GM12878 (cell line): ENCODE measurements at places on chromosomes 13 and 19. TPM values are rescaled to one million over a fixed set of nuclear protein-coding genes. Genes with fewer than 3 reads are reported as not detected.
A peak's percentile ranks its signal among the peaks of the same experiment; 100 is the strongest.

ZNF610 gene
- total RNA-seq: 0.64 and 1.2 TPM in 2 replicates

IL4I1 gene
- 80.0 and 82.6 TPM in 2 replicates for total RNA-seq

DNA sequence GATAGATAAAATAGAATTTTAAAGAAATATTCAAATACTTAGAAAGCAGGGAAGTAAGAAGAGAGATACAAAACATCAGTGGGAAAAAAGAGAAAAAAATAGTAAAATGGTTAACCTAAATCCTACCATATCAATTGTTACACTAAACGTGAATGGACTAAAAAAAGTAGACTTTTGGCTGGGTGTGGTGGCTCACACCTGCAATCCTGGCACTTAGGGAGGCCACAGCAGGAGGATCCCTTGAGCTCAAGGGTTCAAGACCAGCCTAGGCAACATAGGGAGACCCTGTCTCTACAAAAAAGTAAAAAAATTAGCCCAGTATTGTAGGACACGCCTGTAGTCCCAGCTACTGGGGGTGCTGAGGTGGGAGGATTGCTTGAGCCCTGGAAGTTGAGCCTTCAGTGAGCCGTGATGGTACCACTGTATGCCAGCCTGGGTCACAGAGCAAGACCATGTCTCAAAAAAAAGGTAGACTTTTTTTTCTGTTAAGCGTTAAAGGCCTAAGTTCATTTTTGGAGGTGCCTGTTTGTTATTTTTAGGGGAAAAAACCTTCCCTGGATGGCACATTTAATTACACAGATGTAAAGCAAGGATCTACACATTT is 29.6 kb downstream of the KLF5 start:
- DNase-seq: no peak

- peak; percentile 69 for DNase-seq
Observed at GRCh38 chr19:29672933-29673336, 7.7 kb downstream of the PLEKHF1 start.

GRCh38 chr19:3720349-3720917 is 12.2 kb downstream of the TJP3 start:
- no peak for DNase-seq

PGLYRP2 gene
- 0.26 and 0.37 TPM in 2 replicates for total RNA-seq

DNA sequence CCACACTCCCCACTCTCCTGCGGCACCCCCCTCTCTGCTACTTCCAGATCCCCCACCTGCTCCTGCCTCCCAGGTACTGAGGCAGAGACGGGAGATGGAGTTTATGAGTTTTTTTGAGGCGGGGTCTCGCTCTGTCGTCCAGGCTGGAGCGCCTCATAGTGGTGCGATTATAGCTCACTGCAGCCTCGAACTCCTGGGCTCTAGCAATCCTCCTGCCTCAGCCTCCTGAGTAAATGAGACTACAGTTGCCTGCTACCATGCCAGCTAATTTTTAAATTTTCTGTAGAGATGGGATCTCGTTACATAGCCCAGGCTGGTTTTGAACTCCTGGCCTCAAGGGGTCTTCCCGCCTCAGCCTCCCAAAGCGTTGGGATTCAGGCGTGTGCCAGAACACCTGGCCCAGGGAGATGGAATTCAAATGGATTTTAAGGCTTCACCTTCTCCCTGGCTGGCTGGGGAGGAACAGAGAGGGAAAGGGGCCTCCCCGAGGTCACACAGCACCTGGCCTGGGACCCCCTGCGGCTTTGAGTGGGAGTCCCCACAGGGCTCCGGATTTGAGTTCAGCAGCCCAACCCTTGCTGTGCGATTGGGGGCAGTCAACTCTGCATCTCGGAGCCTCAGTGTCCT is 19.5 kb upstream of the TNFAIP8L1 start:
- no peak for DNase-seq

GRCh38 chr19:16671652-16672274 is 10.8 kb downstream of the TMEM38A start:
- DNase-seq: no peak

GRCh38 chr13:88068316-88068715 is 397.1 kb downstream of the SLITRK5 start:
- DNase-seq: no peak

MAP3K10 gene
- total RNA-seq: 14.1 and 16.6 TPM in 2 replicates

UBE2L5 gene
- not detected in 2 replicates for total RNA-seq

- no peak for DNase-seq
Observed at GRCh38 chr13:98741741-98742435, 10.6 kb downstream of the SLC15A1 start.

DNA sequence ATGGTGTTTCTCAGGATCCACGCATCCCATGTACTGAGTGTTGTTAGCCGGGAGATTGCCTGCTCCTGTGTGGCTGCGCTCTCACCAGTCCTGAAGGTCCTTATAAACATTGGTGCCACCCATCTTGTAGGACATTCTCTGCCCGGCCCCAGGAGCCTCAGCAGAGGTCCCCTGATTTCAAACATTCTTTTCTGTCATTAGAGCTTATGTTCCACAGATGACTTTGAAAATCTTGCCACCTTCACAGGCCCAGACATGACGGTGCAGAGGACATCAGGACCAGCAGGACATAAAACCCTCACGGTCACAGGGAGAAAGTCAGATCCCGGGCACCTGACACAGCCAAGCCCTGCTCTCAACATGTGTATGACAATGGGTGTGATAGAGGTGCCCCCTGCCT is 33.2 kb upstream of the PEPD start:
- no peak for DNase-seq

- no peak for DNase-seq
Observed at GRCh38 chr19:49594157-49594992, 3.4 kb downstream of the PRR12 start.

DNA sequence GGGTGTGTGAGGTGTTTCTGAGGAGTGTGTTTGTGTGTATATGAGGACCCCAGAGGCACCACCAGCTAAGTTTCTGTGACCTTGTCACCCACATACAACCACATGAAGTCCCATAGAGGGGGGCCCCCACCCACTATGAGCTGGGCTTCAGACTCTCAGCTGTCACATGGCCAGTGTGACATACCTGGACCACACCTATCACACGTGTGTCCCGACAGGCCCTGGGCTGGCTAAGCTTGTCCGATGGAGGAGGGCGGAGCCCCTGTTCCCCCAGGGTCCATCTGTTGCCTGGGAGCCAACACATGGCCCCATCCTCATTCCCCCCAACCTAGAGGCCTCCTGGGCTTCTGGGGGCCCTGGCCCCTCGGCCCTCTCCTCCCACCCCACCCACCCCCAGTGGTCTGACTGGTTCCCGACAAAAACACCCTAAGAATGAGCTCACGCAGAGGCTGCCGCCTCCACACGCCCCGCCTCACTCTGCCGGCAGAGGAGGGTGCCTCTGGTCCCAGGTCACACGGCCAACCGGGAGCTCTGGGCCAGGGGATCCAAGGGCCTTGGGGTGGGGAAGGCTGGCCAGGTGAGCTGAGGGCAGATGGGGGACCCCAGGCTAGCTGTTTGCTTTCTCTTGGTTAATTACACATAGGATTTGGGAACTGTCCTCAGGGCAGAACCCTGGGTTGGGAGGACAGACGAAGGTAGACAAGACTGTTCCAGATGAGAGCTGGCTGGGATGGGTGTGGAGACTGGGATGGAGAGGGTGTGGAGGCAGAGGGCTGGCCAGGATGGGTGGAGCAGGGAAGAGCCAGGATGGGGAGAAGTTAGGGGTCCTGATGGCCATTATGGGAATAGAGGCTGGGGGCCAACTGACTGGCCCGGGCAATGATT is 4.3 kb downstream of the KLC3 start:
- no peak for DNase-seq

DNA sequence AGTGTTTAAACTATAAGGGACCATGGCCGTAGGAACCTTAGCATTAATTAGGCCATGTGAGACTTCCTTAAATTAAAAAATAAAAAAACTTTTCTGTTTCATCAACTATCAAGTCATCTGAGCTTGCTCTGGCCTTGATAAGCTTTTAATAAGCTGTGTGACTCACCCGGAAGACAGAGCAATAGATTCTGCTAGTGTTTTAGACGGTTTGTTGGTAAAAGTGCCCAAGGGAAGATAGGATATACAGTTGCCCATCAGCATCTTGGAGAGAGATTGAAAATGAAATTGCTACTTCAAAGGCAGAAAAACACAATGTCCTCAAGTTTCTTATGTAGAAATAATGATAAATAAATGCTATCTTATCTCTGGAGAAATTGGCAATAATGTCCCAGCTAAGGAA is 31.2 kb upstream of the RCBTB2 start:
- DNase-seq: no peak

DNA sequence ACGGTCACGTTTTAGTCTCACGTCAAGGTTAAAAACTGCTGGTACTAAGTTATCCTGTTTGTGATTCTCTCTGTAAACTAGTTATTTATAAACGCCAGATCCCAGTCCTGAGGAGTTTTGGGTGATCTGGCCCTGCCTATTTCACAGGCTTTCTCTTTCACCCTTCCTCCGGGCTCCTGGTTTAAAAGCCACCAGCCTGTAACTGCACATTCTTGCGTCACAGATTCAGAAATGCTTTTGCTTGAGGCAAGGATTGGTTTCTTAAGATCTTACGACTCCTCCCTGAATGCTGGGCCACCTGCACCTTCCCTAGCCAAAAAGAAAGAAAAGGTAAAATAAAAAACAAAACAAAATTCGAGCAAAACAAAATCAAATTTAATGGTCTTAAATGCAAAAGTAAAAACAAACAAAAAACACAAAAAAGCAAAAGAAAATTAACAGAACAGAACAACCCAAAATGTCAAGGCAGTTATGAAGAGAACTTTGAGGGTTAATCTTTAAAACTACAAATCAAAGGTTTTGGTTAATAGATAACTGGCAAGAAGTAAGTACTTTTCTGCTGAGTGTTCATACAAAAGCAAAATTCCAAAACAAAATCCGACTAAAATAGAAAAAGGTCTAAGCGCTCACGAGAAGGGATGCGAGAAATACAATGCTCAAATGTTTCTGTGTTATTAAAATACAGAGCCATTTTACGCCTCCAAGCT is 18.6 kb upstream of the TIMM44 start:
- DNase-seq: no peak

- DNase-seq: no peak
Observed at GRCh38 chr13:109416001-109416400, 370.4 kb downstream of the IRS2 start.

PALM gene
- 0.37 and 0.95 TPM in 2 replicates for total RNA-seq

GRCh38 chr13:32019612-32020233 is 11.9 kb upstream of the FRY start:
- peak; percentile 17 for DNase-seq

GRCh38 chr13:78608688-78609463 is 5.5 kb upstream of the POU4F1 start:
- no peak for DNase-seq

DNA sequence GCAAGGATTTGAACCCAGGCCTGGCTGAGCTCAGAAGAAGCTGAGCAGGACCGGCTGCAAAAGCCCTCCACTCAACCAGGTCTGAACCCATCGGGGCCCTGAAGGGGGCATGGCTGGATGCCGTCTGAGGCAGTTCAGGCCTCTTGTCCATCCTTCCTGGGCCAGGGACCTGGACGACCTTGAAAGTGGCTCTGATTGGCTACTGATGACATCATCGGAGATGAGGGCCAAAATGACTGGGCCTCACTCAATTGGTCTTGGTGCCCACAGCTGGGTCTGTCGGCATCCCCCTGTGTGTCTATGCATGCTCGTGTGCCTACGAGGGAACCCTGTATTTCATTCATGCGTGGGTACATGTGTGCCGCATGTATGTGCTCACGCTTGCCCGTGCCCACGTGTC is 71.8 kb downstream of the PTPRS start:
- no peak for DNase-seq

ZIK1 gene
- total RNA-seq: 3.3 and 3.5 TPM in 2 replicates

- no peak for DNase-seq
Observed at GRCh38 chr13:114069376-114070097, 62.9 kb downstream of the RASA3 start.

CEACAM8 gene
- not detected in 2 replicates for total RNA-seq

SLC5A5 gene
- total RNA-seq: 0.05 and 0.08 TPM in 2 replicates

ANGPTL8 gene
- total RNA-seq: not detected in 2 replicates

TMEM238 gene
- total RNA-seq: 16.9 and 17.9 TPM in 2 replicates

ZNF724 gene
- 6.5 and 7.3 TPM in 2 replicates for total RNA-seq

DNA sequence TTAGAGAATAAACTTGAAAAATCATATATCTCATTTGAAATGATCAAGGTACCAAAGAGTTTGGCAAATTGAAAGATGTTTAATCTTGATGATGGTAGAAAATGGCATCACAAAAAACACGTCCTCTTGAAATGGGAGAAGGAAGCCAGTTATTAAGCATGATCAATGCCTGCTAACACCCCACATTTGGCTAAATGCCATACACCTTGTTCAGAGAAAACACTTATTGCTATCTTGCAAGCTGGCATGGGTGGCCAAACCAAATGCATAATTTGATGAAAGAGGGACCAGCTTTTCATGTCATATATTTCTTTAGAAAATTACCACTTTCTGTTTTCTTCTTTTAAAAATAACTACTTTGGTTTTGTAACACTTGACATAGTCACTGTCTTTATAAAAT is 141.3 kb downstream of the ZAR1L start:
- DNase-seq: no peak

GRCh38 chr13:23805821-23806220 is 83.4 kb downstream of the MIPEP start:
- DNase-seq: no peak

GRCh38 chr19:5205381-5205780 is 135.2 kb downstream of the PTPRS start:
- DNase-seq: no peak

- no peak for DNase-seq
Observed at GRCh38 chr19:53002479-53002878, 11.2 kb upstream of the ERVV-1 start.

SLC8A2 gene
- not detected in 2 replicates for total RNA-seq
